Activated naive CD8-positive, alpha-beta T cell treated with anti-CD3 and anti-CD28 coated beads, Interleukin-2, amount 50 U/mL, for 24 hours (primary cell): ENCODE measurements at places on chromosomes 6 and 20.

DNA sequence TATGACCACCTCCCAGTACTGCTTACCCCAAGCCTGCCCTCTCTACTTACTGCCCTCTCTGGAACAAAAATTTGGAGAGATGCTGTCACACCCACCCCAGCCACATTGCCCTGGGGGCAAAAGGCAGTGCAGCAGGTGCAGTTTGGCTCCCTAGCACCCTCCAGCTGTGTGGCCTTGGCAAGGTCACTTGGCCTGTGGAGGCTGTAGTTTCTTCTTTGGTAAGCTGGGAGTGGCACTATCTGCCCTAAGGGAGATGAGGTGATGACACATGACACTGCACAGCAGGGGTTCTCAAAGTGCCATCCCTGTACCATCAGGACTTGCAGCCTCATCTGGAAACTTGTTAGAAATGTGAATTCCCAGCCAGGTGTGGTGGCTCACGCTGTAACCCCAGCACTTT is 44.8 kb downstream of the TAF8 start:
- no peak overlapping the region for H3K27ac ChIP-seq
- DNase-seq = no peak
- peaks cover 16% of the 10 kb centered on the region for H3K4me1 ChIP-seq
- no peak overlapping the region for H3K4me3 ChIP-seq
- no peaks in the 10 kb centered on the region for H3K27me3 ChIP-seq

- peaks cover 1% of the 10 kb centered on the region for H3K36me3 ChIP-seq
- peaks cover 46% of the 10 kb centered on the region for H3K4me1 ChIP-seq
- no peak for DNase-seq
Measured at GRCh38 chr20:44066645-44067606, 120.1 kb downstream of the JPH2 start.

GRCh38 chr6:90545448-90545847 is 41.4 kb downstream of the MAP3K7 start:
- H3K4me3 ChIP-seq = no peak overlapping the region
- DNase-seq = no peak
- peaks cover 3% of the 10 kb centered on the region for H3K4me1 ChIP-seq
- peaks cover 46% of the 10 kb centered on the region for H3K36me3 ChIP-seq

DNA sequence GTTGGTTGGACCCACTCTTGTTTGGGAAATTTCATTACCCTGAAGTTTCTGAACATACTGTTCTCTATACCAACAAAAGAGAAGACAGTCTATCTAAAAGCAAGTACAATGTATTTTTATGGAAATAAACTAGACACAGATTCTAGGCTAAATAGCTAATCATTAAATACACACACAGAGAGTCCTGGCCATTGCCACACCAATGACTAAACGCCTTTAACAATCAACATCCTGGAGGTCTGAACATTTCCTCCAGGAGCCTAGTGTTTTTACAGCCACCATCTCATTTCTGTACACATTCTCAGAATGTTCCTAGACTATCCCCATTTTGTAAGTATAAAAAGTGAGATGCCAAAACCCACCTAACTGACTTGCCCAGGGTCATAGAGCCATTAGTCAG is 141.6 kb upstream of the RREB1 start:
- H3K4me1 ChIP-seq = no peaks in the 10 kb centered on the region
- no peak overlapping the region for H3K4me3 ChIP-seq
- H3K27ac ChIP-seq = no peak overlapping the region

GRCh38 chr20:728256-728944 is 39.9 kb downstream of the SLC52A3 start:
- H3K27ac ChIP-seq = no peak overlapping the region
- DNase-seq = peak; percentile 66
- peaks cover 58% of the 10 kb centered on the region for H3K27me3 ChIP-seq
- H3K4me3 ChIP-seq = no peak overlapping the region
- peaks cover 4% of the 10 kb centered on the region for H3K4me1 ChIP-seq

DNA sequence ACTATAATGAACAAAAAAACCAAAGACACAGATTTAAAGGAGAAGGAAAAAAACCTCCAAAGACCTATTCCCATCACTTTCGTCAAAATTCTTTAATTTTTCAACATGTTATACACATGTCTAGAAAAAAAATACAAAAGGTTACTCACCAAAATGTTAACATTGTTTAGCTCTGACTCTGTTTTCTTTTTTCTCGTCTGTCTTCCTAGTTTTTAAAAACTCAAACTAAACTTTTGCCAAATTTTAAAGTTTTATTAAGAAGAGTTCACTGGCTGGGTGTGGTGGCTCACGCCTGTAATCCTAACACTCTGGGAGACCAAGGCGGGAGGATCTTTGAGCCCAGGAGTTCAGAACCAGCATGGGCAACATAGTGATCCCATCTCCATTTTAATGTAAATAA is 10.8 kb downstream of the MCUR1 start:
- no peak overlapping the region for H3K27ac ChIP-seq
- no peaks in the 10 kb centered on the region for H3K27me3 ChIP-seq
- no peak overlapping the region for H3K4me3 ChIP-seq
- no peaks in the 10 kb centered on the region for H3K4me1 ChIP-seq
- DNase-seq = no peak
- H3K36me3 ChIP-seq = peaks cover 36% of the 10 kb centered on the region

- no peak for DNase-seq
- no peaks in the 10 kb centered on the region for H3K27me3 ChIP-seq
- H3K27ac ChIP-seq = no peak overlapping the region
- no peak overlapping the region for H3K4me3 ChIP-seq
- no peaks in the 10 kb centered on the region for H3K4me1 ChIP-seq
Measured at GRCh38 chr6:168078175-168078942, 653 bp downstream of the FRMD1 start.

DNA sequence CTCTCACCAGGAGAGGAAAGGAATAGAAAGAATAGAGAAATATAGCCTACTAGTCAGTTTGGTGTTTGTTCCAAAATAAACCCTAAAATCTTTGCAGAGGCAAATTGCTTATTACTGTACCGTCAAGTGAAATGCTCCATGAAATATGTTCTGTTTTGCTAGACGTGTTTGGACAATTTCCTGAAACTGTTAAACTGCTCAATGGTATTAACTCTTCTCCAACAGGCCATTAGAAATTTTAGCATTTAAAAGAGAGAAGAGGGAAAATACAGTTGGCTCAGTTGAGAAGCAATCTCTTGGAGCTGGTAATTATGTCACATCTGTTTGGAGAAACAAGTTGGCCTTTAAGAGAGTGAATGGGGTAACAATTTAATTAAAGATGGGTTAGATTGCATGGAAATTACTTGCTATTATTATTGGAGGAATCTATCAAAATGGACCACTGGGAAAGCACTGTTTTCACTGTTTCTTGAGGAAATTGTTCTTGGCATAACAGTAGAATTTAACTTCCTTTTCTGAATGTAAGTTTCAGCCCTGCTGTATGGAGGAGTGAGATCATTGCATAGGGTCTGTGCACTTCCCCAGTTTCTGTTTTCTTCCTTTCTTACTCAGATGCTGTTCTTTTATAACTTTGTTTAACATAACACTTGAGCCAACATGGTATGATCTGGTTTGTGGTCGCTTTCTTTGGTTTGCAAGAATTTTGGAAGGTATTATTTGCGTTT is 373.6 kb downstream of the PLCB1 start:
- no peaks in the 10 kb centered on the region for H3K4me1 ChIP-seq
- H3K27me3 ChIP-seq = no peaks in the 10 kb centered on the region
- no peak overlapping the region for H3K4me3 ChIP-seq
- no peaks in the 10 kb centered on the region for H3K36me3 ChIP-seq
- DNase-seq = no peak
- H3K27ac ChIP-seq = no peak overlapping the region

- H3K4me1 ChIP-seq = peaks cover 18% of the 10 kb centered on the region
- no peak for DNase-seq
- H3K36me3 ChIP-seq = no peaks in the 10 kb centered on the region
- peaks cover 90% of the 10 kb centered on the region for H3K27me3 ChIP-seq
- H3K4me3 ChIP-seq = no peak overlapping the region
Measured at GRCh38 chr6:50823094-50823920, 4.6 kb downstream of the TFAP2B start.

DNA sequence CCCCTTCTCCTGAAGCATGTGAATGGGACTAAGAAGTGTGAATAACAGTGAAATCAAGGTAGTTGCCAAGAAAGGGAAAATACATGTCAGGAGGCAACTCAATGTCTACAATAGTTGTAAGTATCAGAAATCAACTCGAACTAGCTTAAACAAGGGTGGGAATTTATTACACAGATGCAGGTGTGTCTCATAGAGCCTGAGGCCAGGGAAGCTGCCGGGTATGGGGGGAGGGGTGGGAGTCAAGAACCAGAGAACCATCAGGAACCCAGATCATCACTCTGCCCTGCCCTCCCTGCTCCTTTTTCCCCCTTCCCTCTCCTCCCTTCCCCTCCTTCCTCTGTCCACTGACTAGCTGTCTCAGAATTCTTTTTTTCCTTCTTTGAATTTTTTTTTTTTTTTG is 34.9 kb upstream of the BMP6 start:
- H3K27ac ChIP-seq = no peak overlapping the region
- H3K4me3 ChIP-seq = no peak overlapping the region
- DNase-seq = no peak
- H3K4me1 ChIP-seq = peaks cover 4% of the 10 kb centered on the region
- H3K36me3 ChIP-seq = no peaks in the 10 kb centered on the region

- H3K4me1 ChIP-seq = peaks cover 14% of the 10 kb centered on the region
- H3K27me3 ChIP-seq = peaks cover 2% of the 10 kb centered on the region
- no peak for DNase-seq
- H3K27ac ChIP-seq = no peak overlapping the region
- no peak overlapping the region for H3K4me3 ChIP-seq
- no peaks in the 10 kb centered on the region for H3K36me3 ChIP-seq
Measured at GRCh38 chr6:7440476-7440875, 50.9 kb downstream of the RIOK1 start.

GRCh38 chr6:125787791-125788190 is 3.0 kb upstream of the NCOA7 start:
- H3K27me3 ChIP-seq = no peaks in the 10 kb centered on the region
- H3K36me3 ChIP-seq = peaks cover 22% of the 10 kb centered on the region
- no peak overlapping the region for H3K27ac ChIP-seq
- H3K4me3 ChIP-seq = no peak overlapping the region

GRCh38 chr20:38126146-38126921 is 38.7 kb downstream of the TGM2 start:
- H3K36me3 ChIP-seq = no peaks in the 10 kb centered on the region
- H3K27me3 ChIP-seq = no peaks in the 10 kb centered on the region
- H3K4me3 ChIP-seq = no peak overlapping the region
